Stimulated activated CD8-positive, alpha-beta memory T cell treated with anti-CD3 and anti-CD28 coated beads, Interleukin-7, amount 100 ng/mL, for 24 hours (primary cell): ENCODE measurements at places on chromosomes 2 and 18.

GRCh38 chr2:104864280-104865095, 10.6 kb downstream of the POU3F3 start:
- DNase-seq, result no peak

- DNase-seq, result no peak
These were observed 158.6 kb downstream of the ZNF804A start for GRCh38 chr2:184756885-184757284.

DNA sequence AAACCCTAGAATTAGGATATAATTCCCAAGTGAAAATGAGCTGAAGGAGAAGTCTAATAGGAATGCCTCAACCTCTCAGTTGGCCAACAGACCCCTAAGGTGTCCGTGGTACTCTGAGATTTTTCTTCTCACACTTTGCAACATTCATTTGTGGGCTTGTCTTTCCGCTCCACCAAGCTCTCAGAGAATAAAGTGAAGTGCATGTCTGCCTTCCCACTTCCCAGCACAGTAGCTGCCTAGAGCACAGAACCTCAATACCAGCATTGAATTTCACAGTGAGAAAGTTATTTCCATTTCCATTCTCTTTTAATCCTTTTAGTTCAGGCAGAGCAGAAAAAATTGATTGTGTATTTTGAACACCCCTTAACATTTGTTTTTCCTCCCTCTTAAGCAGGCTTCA, 451.8 kb downstream of the TGIF1 start:
- DNase-seq, result no peak

DNA sequence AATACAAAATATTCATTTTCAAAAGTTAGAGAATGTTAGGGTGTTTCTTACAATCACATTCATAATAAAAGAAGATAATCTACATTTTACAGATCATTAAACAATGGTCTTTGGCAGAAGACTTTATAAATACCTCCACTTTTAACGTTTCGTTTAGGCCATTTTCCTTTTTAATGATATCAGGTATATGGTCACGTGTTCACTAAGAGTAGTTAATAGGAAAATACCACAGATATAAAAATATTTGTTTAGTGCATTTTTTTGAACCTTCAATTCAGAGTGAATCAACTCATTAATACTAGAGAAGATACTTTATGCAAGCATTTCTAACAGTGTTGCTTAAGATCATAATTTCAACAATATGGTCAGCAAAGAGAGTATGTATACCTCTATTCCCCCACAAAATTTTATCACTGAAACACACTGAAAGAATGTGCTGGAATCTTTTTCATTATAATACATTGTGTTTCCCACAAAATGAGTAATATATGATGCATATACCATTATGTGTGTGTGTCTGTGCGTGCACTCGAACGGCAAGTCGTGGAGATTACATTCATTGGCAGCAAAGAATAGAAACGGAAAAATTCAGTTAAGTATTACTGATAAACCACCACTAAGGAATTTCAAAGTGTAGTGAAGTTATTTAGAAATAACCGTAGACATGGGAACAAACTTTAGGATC, 319.9 kb upstream of the THUMPD2 start:
- no peak for DNase-seq

DNA sequence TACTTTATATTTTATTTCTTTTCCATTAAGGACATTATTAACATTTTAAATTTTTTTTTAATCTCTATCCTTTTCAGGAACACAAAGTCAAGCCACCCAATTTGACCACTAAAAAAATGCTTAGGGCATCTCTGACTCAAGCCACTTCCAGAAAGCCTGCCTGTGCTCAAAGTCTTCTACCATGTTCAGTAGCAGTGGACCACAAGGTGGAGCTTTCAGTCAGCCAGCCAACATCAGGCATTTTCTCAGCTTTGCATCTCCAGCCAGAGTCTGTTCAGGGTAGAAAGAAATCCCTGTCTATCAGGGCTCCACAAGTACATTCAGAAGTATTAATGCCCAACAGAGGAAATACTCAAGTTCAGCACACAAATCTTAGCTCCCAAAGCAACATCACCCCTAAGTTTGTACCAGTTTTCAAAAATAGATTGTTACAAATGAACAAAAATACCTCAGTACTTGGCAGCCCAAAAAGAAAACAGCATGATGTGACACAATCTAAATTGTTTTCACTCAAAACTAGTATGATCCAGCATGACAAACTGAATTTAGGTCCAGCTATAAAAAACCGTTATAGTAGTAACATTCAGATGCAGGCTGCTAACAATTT, 37.6 kb downstream of the C18orf63 start:
- DNase-seq, result no peak

DNA sequence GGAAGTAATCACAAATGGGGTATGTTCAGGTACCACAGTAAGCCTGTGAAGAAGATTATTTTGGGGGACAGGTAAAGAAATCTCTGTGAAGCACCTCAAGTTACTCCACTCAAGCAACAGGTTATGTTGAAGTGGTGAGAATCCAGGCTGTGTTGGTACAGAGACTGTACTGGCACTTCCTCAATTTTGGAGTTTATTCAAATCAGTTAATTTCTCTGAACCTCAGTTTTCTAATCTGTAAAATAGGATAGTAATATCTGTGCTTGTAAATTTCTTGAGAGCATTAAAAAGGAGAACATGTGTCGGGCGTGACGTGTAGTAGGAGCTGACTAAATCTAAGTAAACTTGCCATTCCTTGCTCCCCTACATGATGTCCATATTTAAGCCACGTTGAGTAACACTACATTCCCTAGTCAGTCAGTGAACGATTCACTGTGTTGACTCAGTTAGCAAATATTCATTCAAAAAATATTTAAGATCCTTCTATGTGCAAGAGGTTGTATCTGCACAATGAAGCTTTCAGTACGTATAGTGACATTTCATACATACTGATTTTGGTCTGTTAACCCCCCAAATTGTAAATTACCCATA, 504.2 kb downstream of the ZEB2 start:
- DNase-seq, result no peak

GRCh38 chr18:22829781-22830180, 103.3 kb upstream of the RBBP8 start:
- DNase-seq, result no peak

DNA sequence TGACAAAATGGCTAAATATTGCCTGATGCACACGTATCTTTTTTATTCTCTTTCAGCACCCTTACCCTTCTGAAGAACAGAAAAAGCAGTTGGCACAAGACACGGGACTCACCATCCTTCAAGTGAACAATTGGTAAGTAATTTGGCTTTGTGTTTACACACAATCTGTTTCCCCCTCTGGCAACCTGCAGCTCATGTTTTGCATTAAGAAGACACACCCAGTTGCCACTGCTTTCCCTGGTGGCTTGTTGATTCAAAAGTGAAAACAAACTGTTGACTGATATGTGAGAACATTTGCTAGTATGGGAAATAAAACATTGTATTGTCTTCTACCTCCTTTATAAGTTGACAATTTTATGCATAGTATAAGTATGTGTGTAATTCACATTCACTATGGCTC, 113.0 kb downstream of the MEIS1 start:
- DNase-seq, result no peak

- DNase-seq, result no peak
These were observed 59.1 kb upstream of the PELI1 start for GRCh38 chr2:64203131-64203857.

- no peak for DNase-seq
These were observed at the start of gene MSTN for GRCh38 chr2:190062601-190063000. TSS of gene MSTN (minus strand) at chr2:190062729. CDS start at chr2:190062596, 133 bp downstream.

DNA sequence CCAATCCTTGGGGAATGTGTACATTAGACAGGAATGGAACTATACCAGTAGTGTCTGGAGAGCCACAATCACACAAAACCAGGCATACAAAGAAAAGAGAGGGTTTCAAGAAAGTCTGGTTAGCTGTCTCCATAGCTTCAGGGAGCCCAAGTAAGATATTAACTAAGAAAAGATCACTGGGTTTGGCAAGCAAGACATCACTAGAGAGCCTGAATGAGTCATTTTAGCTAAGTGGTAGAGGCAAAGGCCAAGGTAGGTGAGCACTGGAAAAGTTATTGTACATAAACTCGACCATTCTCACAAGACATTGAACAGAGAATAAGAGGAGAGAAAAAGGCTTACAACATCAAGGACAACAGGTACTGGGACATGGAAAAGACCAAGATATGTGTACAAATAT, 143.8 kb upstream of the ARL4C start:
- no peak for DNase-seq

- peak; percentile 12 for DNase-seq
These were observed 686 bp downstream of the UBXN4 start for GRCh38 chr2:135742325-135742757.

DNA sequence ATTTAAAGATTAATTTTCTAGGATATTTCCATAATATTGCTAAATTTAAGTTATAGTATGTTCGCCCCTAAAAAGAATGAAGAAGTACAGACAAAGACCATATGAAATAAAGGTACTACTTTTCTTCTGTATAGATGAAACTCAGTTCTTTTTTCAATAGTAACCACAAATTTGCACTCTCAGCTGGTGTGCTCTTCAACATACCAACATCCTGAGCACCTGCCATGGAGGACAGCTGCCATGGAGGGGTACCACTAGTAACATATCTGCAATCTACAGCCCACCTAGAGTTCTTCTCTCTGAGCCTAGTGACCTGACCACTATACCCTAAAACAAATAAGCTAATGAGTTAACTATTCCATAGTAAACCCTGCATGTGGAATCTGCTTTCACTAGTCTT, 36.8 kb upstream of the ERCC3 start:
- DNase-seq, result no peak

DNA sequence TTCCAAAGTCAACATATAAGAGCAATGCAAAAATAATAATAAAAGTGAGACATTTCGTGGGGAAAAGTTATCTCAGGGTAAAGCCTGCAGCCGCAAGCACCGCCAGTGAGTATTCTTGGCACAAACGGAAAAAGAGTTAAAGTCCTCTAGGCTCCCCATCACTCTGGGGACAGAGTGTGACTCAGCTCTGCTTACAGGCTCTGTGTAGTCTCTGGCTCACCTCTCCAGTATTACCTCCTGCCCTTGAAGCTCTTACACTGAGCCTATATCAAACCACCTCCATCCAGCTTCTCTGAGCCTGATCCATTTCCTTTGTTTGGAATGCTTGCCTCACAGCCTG, 55.5 kb downstream of the MTHFD2 start:
- DNase-seq, result no peak

DNA sequence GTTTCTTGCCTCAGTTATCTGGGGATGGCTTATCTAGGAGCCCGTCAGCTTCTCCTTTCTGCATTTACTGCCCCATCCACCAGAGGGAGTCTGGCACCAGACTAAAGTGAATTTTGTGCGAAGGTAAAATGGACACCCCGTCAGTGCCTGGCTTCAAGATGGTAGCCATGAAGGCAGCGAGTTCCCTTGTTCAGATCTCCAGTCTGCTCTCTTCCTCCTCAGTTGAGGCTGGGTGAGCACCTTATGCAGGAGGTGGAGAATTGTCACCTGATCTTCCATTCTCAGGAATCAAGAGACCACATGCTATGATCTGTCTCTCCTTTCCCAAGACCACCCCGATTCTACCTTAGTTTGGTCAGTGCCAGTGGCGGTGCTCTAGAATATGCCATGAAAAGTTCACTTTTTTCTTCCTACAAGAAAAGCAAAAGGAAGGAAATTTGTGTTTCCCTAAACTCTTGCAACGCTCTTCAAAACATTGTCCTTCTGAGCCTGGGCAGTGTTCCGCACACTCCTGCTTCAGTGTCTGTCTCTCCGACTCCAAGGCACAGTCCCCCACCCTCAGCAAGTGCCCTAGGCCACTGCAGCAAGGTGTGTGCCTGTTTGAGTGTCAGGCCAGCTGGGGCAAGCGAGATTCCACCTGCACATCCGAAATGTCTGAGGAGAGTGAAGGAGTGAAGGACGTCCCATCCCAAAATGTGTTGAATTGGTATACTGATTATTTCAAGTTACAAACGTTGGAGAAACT, 168.6 kb downstream of the SS18 start:
- peak; percentile 1 for DNase-seq

DNA sequence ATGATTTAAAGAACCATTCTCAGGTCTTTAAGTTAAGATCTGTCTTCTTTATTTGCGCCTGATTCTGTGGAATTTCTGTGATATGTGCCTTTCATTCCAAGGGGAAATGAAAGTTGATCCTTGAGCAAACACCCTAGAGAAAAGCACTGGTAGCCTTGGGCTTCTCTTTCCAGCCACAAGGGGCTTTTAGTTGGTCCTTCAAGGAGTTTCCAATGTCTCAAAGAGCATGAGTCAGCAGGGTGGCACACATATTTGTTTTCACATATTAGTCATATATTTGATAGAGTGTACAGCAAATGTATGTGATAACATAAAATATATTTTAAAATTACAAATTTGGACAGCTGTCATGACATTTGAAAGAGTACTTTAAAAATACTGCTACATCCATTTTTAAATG, 339.5 kb downstream of the TXNL1 start:
- DNase-seq, result no peak

- DNase-seq, result no peak
These were observed 72.3 kb upstream of the CPO start for GRCh38 chr2:206867006-206867405.

DNA sequence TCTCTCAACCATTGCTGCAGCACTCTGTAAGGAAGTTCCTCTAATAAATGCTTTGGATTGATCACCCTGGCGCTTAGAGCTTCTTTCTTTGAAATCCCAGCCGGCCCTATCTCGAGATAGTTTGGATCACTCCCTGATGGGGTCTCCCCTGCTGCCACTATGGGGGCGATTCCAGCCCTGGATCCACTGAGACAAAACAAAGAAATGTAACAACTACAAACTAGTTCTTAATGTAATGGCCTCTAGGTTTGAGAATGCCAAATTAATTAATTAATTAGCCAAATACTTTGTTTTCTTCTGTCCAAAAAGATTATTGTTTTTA, 15.2 kb downstream of the SRSF7 start:
- DNase-seq, result no peak

DNA sequence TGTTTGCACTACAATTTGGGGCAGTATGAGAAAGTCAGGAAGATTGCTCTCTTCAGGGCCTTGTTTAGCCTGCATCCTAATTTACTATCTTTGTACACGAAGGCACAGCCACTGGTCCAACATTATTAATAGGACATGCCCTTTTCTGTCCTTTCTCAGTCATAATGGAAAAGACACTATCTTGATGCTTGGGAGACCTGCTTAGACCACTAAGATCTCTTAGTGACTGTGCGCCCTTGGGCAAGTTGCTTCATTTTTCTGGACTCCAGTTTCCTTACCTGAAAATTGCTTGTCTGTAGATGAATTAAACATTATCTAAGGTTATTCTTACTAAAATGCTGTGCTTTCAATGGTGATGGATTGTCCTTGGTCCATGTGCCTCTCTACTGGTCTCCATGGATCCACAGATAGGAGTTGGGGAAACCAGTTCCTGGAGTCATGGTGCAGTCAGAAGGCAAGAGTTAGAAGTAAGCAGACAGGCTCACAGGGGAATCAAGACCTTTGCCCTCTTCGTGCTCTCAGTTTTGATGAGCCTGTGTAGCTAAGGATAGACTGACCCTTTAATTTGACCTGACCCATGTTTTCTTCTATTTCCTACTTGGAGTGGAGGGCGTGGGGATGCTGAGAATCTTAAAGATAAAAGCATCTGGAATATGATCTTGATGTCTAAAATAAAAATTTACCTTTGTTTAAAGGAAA, 114.0 kb downstream of the RAPGEF4 start:
- no peak for DNase-seq

- no peak for DNase-seq
These were observed 268.0 kb downstream of the CYP26B1 start for GRCh38 chr2:71879509-71880184.
